ENCODE measurements at places on chromosomes 7 and 10.

GRCh38 chr10:77075926-77076325, 561.7 kb downstream of the KCNMA1 start:
- DNase-seq, result no peak

DNA sequence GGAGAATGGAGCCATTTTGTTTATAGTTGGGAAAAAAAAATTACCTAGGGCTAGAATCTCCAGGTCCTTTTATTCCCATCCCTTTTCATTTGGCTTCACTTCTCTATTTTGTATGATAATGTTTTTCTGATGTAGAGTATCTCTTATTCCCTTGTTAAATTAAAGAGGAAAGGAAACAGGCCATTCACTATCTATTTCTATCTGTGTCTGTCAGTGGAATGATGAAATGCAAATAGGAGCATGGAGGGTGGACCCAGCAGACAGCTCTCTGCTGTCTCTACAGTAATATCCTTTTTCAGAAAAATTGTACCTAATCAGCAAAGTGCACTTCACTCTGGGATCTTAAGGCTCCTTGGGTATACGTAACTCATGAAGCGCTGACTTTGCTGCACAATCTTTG, 136.0 kb downstream of the SRI start:
- DNase-seq, result no peak

DNA sequence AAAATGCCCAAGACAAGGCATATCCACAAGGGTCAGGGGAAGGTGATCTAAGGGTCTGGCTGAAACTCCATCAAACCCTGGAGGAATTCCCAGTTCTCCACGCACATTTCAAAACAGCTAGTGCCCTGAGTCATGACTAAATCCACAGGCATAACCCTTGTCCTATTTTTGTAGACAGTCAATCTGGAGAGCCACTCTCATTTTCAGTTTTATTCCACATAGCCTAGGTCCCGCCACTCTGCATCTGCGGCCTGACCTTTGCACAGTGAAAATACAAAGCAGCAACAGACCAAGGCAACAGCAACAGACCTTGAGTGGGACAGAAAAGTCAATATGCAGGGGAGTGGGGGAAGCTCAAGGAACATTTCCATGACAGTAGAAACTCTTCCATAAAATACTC, 201.4 kb upstream of the NPVF start:
- no peak for DNase-seq

DNA sequence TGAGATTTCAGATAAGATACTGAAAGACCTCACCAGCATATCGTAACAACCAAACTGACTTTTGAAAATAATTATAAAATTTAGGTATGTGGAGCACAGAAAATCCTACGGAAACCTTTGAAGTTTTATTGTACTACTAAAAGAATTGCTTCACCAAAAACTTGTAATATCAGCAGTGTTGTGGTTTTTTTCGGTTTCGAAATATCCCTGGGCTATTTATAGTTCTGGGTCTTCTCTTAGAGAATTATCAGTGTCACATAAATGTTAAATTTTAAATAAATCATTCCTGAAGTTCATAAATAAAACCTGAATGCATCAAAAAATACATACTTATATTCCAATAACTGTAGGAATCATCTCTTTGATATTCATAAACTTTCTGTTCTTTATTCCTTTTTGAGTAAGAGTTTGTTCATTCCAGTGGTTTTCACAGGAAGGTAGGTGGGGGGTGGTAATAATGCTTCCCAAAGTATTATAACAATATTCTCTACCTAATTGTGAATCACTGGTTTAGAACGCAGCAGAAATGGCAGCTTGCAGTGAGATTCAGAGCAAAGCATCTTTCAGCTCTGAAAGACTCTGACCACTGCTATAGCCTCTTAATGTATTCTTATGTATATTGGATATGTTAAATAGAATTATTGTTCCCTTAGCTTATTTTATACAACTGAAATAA, 60.2 kb downstream of the ZNF277 start:
- no peak for DNase-seq

- no peak for DNase-seq
These were observed 31.6 kb upstream of the AGK start for GRCh38 chr7:141519623-141520022.

DNA sequence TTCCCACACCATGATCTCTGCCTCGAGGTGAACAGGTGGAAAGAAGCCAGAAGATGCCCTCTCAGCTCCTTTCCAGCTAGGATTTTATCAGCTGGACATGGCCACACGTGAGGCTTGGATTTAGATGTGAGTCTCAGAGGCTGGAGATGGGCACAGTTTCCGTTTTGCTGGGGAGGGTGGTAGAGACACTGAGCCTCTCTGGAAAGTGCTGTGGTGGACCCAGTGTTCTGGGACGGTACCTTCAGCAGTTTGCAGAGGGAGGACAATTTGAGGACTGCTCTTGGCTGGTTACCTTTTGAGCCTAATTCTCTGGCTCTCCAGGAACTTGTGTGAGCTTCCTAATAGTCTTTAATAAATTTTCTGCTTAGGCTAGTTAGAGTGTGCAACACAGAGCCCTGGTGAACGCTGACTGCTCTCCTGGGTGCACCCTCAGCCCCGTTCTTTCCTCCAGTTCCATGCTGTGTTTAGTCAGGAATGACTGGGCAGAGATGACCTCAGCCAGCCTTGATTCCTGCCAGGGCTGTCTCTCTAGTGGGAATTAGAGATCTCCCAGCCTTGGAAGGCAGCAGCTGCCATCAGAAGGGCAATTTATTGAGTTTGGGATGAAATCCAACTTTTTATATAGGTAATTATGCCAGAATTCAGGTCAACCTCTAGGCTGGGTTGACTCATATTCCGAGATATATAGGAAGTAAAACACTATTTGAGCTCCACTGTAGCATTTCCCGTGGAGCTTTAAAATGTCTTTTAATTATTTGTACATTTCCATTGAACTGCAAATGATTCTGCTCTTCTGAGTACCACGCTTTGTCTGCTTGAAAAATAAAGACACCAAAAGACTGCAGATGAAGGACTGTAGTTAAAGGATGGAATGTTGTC, 103.9 kb downstream of the GATA3 start:
- no peak for DNase-seq

DNA sequence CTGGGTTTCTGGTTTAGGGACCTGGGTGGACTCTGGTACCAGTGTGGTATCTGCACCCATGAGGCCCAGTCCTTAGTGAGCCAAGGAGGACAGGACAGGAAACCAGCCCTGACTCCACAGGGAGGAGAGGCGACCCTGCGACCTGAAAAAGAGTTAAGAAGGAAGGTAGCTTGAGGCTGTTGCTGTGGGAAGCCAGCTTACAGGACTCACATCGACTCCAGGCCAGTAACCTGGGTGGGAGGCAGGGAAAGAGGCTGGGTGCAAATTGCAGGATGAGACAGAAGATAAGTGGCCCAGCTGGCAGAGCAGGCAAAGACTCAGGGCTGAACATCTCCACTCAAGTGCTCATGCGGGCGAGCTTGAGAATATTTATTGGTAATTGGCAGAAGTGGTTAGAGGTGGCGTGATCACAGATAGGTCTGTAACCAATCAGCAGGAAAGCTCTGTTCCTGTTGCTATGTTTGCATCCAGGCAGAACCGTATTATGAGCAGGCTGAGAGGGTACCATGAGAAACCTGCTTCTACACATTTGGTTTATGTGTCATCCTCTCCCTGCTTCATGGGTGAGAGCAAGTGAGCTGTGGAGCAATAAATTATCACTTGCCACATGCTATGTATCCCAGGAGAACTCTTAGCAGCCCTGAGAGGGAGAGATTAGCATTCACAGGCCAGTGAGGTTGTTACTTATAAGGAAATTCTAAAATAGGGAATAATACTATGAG, 11.0 kb downstream of the TLL2 start:
- no peak for DNase-seq

Data from stimulated activated CD8-positive, alpha-beta memory T cell treated with anti-CD3 and anti-CD28 coated beads, Interleukin-12 subunit alpha, Interleukin-12 subunit beta, amount 100 ng/mL, for 4 hours (primary cell).